ENCODE measurements at places on chromosomes 12 and 14.
A peak's percentile ranks its signal among the peaks of the same experiment; 100 is the strongest.

GRCh38 chr14:96538097-96538989 lies 36.2 kb downstream of the PAPOLA start:
- no peak for DNase-seq

DNA sequence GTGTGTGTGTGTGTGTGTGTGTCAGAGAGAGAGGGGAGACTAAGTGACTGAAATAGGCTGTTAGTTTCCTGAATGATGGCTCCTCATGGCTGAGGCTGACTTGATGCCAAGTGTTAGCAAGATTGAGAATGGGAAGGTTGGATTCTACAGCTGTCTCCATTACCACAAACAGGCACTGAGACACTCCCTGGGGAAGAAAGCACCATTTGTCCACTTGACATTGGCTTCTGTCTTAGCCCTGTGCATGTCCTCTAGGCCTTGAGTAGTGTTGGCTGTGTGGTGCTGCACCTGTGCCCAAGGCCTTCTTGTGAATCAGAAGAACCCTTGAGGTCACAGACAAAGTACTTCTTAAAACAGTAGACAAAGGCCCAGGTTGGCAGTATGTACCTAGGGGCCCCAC lies 15.6 kb downstream of the ERG28 start:
- no peak for DNase-seq

DNA sequence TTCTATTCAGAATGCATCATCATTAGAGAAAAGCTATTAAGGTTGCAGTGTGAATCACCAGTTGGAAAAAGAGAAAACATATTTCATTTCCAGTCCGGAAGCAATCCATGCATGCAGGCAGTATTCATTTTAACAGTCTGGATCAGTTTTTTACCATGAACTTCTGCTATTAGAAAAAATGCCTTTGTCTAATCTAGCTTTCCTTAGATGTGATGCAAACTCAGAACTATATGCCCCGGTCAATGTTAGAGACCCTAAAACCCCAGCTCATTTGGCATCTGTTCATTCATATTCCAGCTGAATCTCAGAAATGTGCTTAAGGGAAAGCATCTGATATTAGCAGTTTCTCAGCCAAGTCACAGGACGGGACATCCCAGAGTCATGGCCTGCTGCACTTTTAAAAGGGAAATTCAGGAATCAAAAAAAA lies 8.5 kb downstream of the IRAK3 start:
- no peak for DNase-seq

GRCh38 chr12:56781726-56782125 lies 18.6 kb downstream of the HSD17B6 start:
- DNase-seq: no peak

- DNase-seq: no peak
Measured at GRCh38 chr12:63862187-63862968, 17.9 kb downstream of the SRGAP1 start.

DNA sequence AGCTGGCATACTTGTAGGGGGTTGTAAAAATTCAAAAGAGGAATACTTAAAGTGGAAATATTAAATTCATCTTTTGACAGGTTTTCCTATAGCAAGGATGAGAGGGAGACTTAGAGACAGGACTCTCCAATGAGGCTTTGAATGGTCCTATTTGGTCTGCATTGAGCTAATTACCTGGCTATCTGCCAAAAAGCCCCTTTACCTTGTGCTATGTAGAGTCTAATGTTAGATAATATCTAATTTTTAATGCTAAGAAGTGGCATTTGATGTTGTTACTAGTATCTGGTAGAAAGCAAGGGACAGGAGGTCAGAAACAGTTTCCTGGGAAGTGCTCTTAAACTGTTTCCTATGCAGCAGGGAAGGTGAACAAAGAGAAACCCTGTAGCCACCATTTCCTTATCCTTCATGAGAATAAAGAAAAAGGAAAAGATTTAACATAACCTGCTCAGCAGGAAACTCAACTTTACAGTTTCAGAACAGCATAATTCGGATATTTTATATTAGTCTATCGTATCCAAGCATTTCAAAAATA lies 550.0 kb downstream of the SOX5 start:
- DNase-seq: no peak

- DNase-seq: no peak
Measured at GRCh38 chr12:28517101-28517500, 326.8 kb downstream of the CCDC91 start.

DNA sequence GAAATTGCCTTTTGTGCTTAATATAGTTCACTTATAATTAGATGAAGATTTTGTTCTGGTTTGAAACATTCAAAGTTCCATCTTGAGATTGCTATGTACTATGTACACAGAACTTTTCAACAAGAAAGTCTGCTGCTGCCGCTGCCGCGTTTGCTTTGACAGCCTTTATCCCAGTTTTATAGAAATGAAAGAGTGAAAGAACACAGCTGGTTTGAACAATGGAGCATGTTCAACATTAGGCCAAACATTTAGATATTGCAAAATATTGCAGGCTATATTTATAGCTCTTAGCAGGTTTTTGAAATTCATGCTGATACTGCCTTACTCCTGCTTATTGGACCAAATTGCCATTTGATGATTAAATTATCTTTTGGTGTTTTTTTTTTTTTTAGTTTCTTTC lies 299.8 kb upstream of the PRKD1 start:
- DNase-seq: no peak

DNA sequence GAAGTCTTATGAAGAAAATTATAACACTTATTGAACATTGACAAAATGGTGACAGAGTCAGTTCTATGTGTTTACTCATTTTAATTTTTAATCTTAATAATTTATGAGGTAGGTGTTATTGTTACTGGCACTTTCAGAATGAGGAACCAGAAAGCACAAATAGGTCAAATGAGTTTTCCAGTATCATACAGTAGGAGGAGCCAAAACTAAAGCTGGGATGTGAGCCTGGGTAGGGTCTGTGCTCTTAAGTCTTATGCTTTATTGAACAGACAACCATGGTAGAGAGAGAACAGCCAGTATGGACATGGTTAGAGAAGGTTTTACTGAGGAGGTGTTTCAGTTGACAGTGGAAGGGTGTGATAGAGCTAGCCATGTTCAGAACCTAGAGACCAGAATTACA lies 775.7 kb downstream of the TMTC2 start:
- DNase-seq: no peak

DNA sequence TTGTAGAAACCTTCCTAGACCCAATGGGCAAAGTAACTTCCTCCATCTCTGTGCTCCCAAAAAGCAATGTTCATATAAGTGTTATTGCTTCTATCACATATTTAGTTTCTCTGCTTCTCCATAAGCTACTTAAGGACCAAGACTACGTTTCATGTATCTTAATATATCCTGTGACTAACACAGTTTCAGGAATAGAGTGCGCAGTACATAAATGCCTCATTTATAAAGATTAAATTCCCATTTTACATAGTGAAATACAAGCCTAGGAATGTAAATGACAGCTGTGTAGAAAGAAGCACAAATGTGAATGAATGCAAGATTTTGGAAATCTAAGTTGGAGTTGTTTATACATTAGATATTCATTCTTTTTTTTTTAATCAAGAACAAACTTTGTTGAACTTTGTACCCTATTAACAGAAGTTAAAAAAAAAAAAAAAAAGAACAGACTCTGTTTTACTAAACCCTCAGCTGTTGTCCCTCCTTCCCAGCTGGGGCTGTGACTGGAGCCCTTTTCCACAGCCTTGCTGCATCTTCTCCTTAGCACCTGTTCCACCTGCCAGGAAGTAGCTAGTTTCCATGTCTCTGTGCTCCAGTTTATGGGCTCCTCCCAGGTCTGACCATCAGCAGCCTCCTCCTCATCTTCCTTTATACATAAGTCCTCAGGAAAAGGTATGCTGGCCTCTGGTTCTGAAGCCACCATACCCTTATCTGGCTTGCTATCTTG lies 7.0 kb upstream of the METTL17 start:
- no peak for DNase-seq

DNA sequence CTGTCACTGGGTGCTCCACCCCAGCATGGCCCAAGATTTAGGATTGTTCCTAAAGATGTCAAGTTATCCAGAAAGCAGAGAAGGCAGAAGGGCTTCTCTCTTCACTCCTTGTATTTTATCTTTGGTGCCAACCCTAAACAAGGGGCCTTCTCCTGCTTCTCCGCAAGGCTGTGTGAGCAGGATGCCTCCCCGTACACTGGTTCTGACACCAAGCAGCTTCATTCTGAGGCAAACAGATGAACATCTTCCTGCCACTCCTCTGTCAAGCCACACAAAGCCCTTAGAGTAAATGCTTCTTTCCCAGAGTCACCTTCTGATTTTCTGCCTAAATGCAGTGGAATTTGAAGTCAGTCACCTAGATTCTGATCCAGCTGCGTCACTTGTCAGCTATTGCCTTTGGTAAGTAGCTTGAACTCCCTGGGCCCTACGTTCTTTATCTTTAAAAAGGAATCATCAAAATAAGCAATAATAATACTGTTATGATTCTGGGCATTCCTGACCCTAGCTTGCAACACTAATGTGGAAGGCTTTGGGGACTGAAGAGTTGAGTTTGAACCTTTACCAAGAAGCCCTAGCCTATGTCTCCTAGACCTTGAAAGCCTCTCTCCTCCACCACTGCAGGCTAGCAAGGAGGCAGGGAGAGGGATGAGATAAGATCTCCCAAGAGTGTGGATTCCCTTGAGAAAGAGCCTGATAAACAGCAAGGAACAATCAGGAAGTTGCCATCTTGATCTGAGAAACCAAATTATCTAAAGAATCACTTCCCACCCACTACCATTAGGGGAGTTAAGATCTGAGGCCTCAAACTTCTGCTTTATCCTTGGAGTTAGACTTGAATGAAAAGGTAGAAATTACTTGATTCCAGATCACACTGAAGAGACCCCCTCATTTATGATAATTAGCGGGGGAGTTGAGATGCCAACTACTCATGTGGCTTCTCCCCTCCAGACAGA lies 5.7 kb downstream of the KRT73 start:
- DNase-seq: peak; percentile 33

GRCh38 chr12:86134561-86134960 lies 121.6 kb downstream of the MGAT4C start:
- no peak for DNase-seq

DNA sequence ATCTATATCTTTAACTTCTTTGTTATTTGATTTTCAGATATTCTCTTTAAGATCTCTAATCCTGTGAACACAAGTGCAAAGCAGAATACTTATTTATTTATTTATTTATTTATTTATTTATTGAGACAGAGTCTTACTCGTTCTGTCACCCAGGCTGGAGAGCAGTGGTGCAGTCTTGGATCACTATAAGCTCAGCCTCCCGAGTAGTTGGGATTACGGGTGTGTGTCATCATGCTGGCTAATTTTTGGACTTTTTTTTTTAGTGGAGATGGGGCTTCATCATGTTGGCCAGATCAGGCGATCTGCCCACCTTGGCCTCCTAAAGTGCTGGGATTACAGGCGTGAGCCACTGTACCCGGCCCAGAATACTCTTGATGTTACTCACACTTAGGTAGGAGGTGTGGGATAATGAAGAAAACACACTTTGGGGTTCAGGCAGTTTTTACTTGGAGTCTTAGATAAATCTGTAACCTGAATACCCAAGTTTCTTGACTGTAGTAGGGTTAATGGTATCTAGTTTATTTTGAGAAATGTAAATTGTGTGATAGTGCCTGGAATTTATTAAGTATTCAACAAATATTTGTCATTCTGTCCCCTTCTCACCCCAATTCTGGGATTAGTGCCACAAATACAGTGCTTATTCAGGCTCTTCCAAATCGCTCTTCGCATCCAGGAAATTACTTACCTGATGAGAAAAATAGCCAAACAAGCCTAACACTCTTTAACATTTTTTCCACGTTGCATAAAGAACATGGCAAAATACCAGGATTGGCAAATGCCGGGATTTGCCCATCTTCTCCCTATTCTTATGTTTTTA lies 33.0 kb downstream of the METAP2 start:
- DNase-seq: no peak

Data from hematopoietic multipotent progenitor cell treated with erythropoietin and hydrocortisone succinate and interleukin-3 and kit ligand, for 6 days (in vitro differentiated cells).